ENCODE measurements at places on chromosomes 4 and X.
A peak's percentile ranks its signal among the peaks of the same experiment; 100 is the strongest.

- DNase-seq, result no peak
Measured at GRCh38 chrX:155899366-155899765, 18.2 kb downstream of the VAMP7 start.

GRCh38 chr4:13160920-13161319 is 323.2 kb downstream of the RAB28 start:
- no peak for DNase-seq

DNA sequence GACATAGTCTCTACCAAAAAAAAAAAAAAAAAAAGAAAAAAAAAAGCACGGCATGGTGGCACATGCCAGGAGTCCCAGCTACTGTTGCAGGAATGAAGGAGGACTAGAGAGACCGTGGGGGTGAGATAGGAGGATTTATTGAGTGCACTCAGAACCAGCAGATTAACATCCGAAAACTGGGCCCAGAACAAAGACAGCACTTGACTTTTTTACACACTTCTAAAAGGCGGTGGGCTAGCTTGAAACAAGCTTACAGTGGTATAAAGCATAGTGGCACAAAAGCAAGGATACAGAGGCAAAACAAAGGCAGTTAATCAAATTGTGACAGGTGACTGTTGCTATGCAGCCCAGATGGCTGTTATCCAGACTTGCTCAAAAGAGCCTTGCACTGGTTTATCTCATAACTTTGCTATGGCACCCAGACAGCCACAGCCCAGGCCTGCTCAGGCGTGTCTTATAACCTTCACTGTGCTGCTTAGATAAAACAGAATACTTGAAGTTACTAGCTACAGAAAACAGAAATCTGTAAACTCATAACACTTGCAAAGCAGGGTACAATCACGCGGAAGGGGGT is 9.9 kb upstream of the PI4K2B start:
- DNase-seq, result no peak

DNA sequence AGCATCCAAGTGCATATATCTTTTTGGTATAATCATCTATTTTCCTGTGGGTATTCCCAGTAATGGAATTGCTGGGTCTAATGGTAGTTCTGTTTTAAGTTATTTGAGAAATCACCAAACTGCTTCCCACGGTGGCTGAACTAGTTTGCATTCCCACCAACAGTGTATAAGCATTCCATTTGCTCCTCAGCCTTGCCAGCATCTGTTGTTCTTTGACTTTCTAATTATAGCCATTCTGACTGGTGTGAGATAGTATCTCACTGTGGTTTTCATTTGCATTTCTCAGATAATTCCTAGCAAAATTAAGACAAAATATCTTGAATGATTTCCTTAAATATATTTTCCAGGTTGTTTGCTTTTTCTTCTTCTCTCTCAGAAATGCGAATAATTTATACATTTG is 341.1 kb downstream of the GBA3 start:
- no peak for DNase-seq

GRCh38 chrX:130120746-130121504 is 10.6 kb upstream of the ELF4 start:
- DNase-seq, result no peak

DNA sequence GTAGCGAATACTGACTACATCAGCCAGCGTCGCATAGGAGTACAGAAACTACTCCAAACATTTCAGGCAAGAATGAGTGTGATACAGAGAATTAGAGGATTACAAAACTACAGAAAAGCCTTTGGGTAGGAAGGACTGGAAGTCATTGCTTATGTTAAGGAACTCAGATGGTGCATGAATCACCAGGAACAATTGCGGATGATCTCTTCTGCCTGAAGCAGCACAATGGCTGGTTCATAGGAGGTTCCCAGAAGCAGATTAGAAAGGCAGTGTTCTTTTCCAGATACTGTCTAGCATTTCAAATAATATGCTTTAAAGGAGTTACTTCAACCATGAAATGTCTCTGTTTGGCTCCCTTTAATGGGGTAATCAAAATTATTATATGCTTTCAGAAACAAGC is 42.5 kb upstream of the MAP9 start:
- peak; percentile 69 for DNase-seq

GRCh38 chr4:92101737-92102172 is 202.0 kb upstream of the GRID2 start:
- no peak for DNase-seq

DNA sequence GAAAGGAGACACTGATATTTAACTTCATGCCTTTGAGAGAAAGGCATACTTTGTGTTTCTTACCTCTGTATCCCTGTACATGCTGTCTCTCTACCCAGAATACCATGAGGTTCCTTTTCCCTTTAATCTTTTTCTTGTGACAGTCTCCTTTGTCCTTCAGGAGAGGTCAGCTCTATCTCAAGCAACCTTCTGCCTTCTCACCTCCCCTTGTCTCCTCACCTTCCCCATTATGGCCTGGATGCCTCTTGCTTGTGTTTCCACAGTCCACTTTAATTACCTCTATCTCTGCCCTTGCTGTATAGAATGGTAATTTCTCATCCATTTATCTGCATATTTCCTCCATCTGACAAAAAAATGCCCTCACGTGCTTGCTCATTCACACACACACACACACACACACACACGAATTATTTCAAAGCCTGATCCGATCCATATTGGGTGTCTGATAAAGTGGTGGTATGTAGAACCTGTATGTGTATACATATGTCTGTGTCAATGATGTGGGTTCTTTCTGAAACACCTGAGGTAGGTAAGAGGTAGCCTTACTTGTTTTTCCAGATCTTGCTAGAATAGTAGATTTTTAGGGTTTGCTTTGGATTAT is 28.5 kb downstream of the MSN start:
- DNase-seq, result no peak

DNA sequence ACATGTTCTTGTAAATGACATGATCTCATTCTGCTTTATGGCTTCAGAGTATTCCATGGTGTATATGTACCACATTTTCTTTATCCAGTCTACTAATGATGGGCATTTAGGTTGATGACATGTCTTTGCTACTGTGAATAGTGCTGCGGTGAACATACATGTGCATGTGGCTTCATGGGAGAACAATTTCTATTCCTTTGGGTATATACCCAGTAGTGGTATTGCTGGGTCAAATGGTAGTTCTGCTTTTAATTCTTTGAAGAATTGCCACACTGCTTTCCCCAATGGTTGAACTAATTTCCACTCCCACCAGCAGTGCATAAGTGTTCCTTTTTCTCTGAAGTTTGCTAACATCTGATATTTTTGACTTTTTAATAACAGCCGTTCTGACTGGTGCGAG is 1080.3 kb downstream of the CCSER1 start:
- DNase-seq, result no peak

DNA sequence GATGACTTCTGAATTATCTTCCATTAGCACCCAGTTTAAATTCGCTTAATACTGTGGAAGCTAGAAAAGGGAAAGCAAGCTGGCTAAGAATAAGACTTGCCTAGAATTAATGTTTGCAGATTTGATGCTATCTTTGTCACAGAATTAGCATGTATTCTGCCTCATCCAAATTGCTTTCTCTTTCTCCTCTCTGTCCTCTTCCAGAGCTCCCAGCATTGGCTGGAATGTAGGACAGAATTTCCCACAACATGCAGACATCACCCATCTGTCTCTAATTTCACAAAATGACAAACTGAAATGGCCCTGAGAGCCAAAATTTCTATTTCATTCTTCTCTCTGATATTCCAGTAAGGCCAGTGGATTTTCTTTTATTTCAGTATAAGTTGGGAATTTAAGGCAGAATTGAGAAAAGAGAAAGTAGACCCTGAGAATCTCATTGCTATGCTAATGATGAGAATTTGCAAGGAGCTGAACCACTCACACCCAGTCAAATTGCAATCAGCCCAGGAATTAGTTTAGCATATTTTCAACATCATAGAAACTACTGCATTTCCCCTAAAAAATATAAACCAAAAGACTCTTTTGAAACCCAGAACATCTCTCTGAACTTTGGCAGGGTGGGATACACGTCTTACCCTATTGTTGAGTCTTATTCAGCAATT is 188.8 kb downstream of the RCHY1 start:
- no peak for DNase-seq

DNA sequence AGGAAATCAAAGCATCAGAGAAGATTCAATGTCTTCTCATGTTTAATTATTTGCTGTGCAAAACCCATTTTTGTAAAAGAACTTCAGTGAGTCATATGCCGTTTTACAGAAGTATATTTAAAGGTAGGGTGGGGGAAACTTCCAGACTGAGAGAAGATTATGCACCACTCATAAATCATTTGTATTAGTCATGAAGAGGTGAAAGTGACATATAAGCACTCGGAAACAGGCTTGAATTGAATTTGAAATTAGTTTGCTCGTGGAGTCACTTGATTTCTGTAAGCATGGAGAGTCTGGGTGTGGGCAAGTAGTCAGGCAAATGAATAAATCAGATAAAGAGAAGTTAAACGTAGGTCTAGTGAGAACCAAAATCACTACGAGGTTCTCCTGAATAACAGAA is 335.1 kb downstream of the ANK2 start:
- no peak for DNase-seq

DNA sequence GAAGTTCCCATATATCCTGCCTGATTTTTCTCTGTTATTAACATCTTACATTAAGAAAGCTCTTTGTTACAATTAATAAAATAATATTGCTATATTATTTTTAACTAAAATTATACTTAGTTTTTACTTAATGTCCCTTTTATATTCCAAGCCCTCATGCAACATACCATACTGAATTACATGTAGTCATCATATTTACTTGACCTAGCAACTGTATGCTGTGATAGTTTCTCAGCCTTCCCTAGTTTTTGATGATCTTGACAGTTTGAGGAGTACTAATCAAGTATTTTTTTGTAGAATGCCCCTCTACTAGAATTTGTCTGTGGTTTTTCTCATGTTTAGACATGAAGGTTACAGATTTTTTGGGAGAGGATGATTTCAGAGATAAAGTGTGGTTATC is 1503.8 kb upstream of the PABPC4L start:
- DNase-seq, result no peak

DNA sequence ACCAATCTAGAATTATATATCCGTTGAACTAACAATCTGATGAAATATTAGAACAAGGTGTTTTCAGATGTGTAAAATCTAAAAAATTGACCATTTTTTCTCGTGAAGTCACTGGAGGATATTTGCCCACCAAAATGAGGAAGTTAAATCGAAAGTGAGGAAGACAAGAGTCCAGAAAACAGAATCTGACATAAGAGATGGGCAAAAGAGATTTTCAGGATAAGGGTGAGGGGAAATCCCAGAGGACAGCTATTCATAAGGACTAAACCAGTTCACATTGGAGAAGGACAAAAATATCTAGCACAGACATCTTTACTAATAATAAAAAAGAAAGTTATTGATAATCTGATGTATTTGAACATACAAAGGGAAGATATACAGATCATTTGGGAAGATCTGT is 18.7 kb upstream of the ALG13 start:
- DNase-seq, result no peak

- DNase-seq, result peak; percentile 70
Measured at GRCh38 chr4:55866290-55866907, 13.0 kb downstream of the EXOC1 start.

DNA sequence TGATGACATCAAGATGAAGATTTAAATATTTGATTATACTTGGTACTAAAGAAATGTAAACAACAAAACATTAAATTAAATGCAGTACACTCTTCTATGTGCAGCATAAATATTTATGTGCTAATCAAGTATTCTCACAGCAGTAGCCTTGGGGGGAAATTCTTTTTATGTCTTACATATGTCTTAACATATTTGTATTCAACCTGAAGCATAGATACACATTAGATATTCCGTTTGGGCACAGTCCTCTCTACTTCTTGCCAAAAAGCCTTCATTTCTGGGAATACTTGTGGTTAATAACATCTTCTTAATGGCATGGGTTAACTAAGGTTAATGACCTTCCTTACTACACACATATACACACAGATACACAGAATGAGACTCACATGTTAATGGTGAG is 19.8 kb downstream of the TMPRSS11F start:
- DNase-seq, result no peak

DNA sequence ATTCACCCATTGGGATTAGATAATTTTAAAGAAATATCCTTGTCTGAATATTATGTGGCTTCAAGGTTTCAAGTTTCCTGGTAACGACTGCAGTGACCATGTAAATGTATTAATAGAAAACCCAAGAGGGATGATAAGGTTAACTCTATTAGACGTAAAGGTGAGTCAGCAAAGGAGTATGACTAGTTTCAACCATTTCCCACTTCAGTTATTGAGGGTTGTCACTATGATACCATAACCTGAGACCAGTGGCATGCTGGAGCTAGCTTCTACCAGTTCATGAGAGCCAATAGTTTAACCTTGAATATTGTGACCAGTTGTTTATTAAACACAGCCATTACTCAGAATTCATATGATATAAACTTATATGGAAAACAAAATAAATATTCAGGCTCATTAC is 270.1 kb downstream of the TMA16 start:
- no peak for DNase-seq

GRCh38 chrX:123993904-123994635 is 32.6 kb downstream of the STAG2 start:
- no peak for DNase-seq

DNA sequence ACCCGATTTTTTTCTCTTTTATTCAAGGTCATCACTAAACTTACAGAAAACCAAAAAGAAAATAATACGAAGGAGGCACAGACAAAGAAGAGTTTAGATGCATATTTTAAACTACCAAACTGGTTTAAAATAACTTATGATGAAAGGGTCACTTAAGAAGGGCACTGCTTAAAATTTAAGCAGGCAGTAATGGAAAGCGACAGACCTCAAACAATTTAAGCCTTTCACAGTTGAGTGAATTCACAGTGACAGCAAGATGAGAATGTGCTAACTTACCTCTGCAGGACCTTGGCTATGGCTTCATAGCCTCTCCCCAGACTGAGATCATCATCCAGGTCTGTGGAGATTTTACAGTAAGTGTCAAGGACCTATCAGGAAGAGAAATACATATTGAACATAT is 112.1 kb downstream of the TTC29 start:
- DNase-seq, result no peak

DNA sequence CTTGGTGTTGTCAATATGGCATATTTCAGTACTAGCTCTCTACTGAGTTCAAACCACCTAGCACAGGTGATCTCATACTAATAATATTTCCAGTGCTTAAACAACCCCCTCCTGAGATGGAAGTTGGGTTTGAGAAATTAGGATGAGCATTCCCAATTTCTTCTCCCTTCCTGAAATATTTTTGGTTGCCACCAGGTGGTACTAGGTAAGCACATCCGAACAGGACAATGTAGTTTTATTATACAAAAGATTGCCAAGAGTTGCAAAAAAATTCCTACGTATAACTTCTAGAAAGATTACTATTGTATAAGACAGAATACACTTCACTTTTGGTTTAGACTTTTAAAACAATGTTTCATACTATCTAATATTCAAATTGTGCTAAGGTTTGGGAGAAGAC is 484.5 kb downstream of the PACRGL start:
- no peak for DNase-seq

DNA sequence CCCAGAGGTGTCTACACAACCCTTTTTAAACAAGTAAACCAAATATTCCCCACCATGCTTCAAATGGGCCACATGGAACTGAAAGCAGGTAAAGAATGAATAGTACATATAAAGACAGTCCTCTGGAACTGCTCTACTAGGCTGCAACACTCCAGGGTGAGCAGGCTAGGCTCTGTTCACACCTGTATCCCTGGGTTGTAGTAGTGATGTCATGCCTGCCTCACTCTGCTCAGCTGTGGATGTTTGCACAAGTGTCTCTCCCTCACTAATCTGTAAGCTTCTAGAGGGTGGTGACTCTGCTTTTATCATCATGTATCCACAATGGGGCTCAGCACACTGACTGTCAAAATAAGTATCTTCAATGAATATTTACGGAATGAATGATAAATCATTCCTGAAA is 20.4 kb downstream of the LEF1 start:
- no peak for DNase-seq

GRCh38 chrX:49269767-49270248 is at the start of gene PPP1R3F:
PPP1R3F (plus strand) TSS chrX:49269793; CDS start chrX:49269870, 77 bp downstream.
- no peak for DNase-seq
